ENCODE measurements at places on chromosomes 1 and 21.
A peak's percentile ranks its signal among the peaks of the same experiment; 100 is the strongest.

- no peaks in the 10 kb centered on the region for H3K27me3 ChIP-seq
- no peak for DNase-seq
- peaks cover 22% of the 10 kb centered on the region for H3K4me1 ChIP-seq
- no peaks in the 10 kb centered on the region for H3K36me3 ChIP-seq
- peak overlapping the region; percentile 72 for H3K4me3 ChIP-seq
Measured at GRCh38 chr1:26530895-26531598, 1.5 kb downstream of the RPS6KA1 start.

- peaks cover 14% of the 10 kb centered on the region for H3K36me3 ChIP-seq
- no peaks in the 10 kb centered on the region for H3K27me3 ChIP-seq
- no peak overlapping the region for H3K4me3 ChIP-seq
- DNase-seq: no peak
- no peak overlapping the region for H3K27ac ChIP-seq
Measured at GRCh38 chr1:15951341-15952153, 24.4 kb downstream of the ZBTB17 start.

- no peak overlapping the region for H3K27ac ChIP-seq
- H3K4me1 ChIP-seq: no peaks in the 10 kb centered on the region
- no peak overlapping the region for H3K4me3 ChIP-seq
- H3K27me3 ChIP-seq: no peaks in the 10 kb centered on the region
- no peaks in the 10 kb centered on the region for H3K36me3 ChIP-seq
- no peak for DNase-seq
Measured at GRCh38 chr1:218809625-218810024, 364.1 kb upstream of the LYPLAL1 start.

GRCh38 chr21:31923756-31924155 lies 50.9 kb downstream of the HUNK start:
- H3K36me3 ChIP-seq: peaks cover 20% of the 10 kb centered on the region
- no peak overlapping the region for H3K4me3 ChIP-seq
- no peaks in the 10 kb centered on the region for H3K27me3 ChIP-seq
- no peak for DNase-seq
- peaks cover 23% of the 10 kb centered on the region for H3K4me1 ChIP-seq

GRCh38 chr1:109240158-109241152 lies 8.9 kb upstream of the CELSR2 start:
- H3K27ac ChIP-seq: peak overlapping the region; percentile 50
- peaks cover 6% of the 10 kb centered on the region for H3K27me3 ChIP-seq
- peaks cover 11% of the 10 kb centered on the region for H3K36me3 ChIP-seq
- H3K4me3 ChIP-seq: no peak overlapping the region
- peaks cover 24% of the 10 kb centered on the region for H3K4me1 ChIP-seq

DNA sequence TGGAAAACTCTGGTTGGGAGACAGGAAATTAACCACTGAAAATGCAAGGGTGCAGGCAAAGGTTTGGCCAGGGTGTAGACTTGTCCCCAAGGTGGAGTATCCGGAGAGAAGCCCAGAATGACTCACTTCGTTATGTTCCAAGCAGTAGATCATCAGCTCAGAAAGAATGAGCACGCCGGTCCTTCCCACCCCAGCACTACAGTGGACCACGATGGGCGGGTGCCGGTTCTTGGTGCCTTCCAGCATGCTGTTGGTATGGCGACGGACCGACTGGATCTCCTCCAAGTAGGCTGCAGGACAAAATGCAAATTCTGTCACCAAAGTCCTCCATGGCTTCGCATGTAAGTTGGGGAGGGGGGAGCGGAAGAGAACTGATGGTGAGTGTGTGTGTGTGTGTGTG lies 83.4 kb downstream of the SMYD2 start:
- peaks cover 64% of the 10 kb centered on the region for H3K36me3 ChIP-seq
- no peak overlapping the region for H3K4me3 ChIP-seq
- H3K4me1 ChIP-seq: peaks cover 10% of the 10 kb centered on the region
- peak overlapping the region; percentile 59 for H3K27ac ChIP-seq
- DNase-seq: no peak

DNA sequence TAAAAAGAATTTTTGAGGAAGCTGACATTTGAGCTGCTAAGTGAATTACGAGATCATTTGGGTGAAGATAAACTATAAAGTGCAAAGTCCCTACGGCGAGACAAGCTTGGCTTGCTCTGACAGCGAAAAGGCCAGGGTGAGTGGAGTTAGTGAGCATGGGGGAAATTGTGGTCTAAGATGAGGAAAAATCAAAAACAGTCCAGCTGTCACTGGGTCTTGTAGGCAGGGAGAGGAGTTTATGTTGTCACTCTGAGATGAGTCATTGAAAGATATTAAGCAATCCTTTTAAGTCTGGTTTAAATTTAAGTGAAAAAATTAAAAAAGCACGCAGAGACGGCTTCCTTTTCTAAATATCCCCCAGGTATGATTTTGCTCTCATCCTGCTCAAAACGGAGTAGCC lies 601.9 kb downstream of the MRPL39 start:
- H3K27me3 ChIP-seq: no peaks in the 10 kb centered on the region
- H3K27ac ChIP-seq: no peak overlapping the region
- H3K4me3 ChIP-seq: no peak overlapping the region
- peaks cover 4% of the 10 kb centered on the region for H3K4me1 ChIP-seq

- no peaks in the 10 kb centered on the region for H3K27me3 ChIP-seq
- no peaks in the 10 kb centered on the region for H3K36me3 ChIP-seq
- peaks cover 33% of the 10 kb centered on the region for H3K4me1 ChIP-seq
- peak overlapping the region; percentile 75 for H3K27ac ChIP-seq
- no peak overlapping the region for H3K4me3 ChIP-seq
Measured at GRCh38 chr1:113534130-113534817, 144.0 kb downstream of the MAGI3 start.

GRCh38 chr1:176178316-176178715 lies 28.8 kb downstream of the COP1 start:
- peaks cover 19% of the 10 kb centered on the region for H3K36me3 ChIP-seq
- H3K27me3 ChIP-seq: no peaks in the 10 kb centered on the region
- peaks cover 2% of the 10 kb centered on the region for H3K4me1 ChIP-seq
- no peak overlapping the region for H3K4me3 ChIP-seq
- DNase-seq: no peak

DNA sequence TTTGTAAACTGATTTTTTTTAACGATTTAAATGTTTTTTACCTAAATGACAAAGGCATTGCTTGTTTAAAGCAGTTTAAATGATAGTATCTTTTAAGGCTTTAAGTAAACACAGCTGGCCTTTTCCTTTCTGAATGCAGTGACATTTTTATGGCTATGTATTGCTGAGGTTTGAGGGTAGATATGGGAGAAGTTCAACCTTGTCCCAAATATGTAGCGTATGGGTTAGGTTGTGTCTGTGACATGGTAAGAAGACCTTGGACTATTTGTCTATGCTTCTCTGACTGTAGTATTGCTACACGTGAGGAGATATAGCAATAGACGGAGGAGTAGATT lies 32.5 kb downstream of the PKNOX1 start:
- no peak overlapping the region for H3K4me3 ChIP-seq
- peaks cover 31% of the 10 kb centered on the region for H3K36me3 ChIP-seq
- no peak for DNase-seq
- H3K27ac ChIP-seq: peak overlapping the region; percentile 15
- peaks cover 11% of the 10 kb centered on the region for H3K4me1 ChIP-seq

GRCh38 chr21:36877741-36878140 lies 88.7 kb downstream of the HLCS start:
- no peaks in the 10 kb centered on the region for H3K27me3 ChIP-seq
- H3K4me3 ChIP-seq: no peak overlapping the region
- DNase-seq: no peak
- no peaks in the 10 kb centered on the region for H3K4me1 ChIP-seq

- DNase-seq: no peak
- H3K4me1 ChIP-seq: peaks cover 8% of the 10 kb centered on the region
- no peak overlapping the region for H3K4me3 ChIP-seq
- H3K27me3 ChIP-seq: no peaks in the 10 kb centered on the region
- H3K27ac ChIP-seq: no peak overlapping the region
- H3K36me3 ChIP-seq: peaks cover 77% of the 10 kb centered on the region
Measured at GRCh38 chr1:236862615-236863211, 67.6 kb downstream of the MTR start.

- no peak overlapping the region for H3K4me3 ChIP-seq
- peak overlapping the region; percentile 85 for H3K27ac ChIP-seq
- DNase-seq: no peak
- no peaks in the 10 kb centered on the region for H3K27me3 ChIP-seq
Measured at GRCh38 chr1:40825996-40826395, 36.2 kb downstream of the CITED4 start.

DNA sequence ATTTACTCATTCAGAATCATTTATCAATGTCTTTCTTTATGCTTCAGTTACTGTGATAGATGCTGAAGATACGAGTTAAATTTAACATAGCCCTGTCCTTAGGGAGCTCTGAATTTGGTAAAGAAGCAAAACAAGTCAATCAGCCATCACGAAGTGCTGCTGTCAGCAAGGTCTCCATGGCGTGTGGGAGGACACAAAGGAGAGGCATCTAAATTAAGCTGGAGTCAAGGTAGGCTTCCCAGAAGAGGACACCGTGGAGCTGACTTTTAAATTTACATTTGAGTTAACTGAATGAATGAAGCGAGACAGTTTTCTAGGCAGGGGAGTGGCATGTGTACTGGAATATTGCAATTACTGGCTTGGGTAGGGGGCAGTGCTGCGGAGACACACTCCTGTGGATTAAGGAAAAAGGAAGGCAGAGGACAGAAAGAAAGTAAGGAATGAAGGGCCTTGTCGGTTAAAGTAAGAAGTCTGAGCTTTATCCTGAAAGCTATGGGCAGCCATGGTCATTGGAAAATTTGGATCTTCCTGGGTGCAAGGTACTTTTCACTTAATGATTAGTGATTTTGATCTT lies 41.3 kb upstream of the C1orf87 start:
- no peak overlapping the region for H3K27ac ChIP-seq
- no peak for DNase-seq
- peaks cover 37% of the 10 kb centered on the region for H3K27me3 ChIP-seq
- no peak overlapping the region for H3K4me3 ChIP-seq

- H3K36me3 ChIP-seq: no peaks in the 10 kb centered on the region
- H3K27ac ChIP-seq: no peak overlapping the region
- H3K4me3 ChIP-seq: no peak overlapping the region
- no peak for DNase-seq
- no peaks in the 10 kb centered on the region for H3K27me3 ChIP-seq
Measured at GRCh38 chr1:196259316-196259715, 348.9 kb downstream of the KCNT2 start.

GRCh38 chr1:111620441-111620971 lies 917 bp downstream of the RAP1A start:
- H3K27ac ChIP-seq: peak overlapping the region; percentile 51
- peaks cover 24% of the 10 kb centered on the region for H3K4me1 ChIP-seq
- H3K36me3 ChIP-seq: no peaks in the 10 kb centered on the region
- peak overlapping the region; percentile 74 for H3K4me3 ChIP-seq

GRCh38 chr1:213070406-213070805 lies 19.4 kb downstream of the RPS6KC1 start:
- peaks cover 5% of the 10 kb centered on the region for H3K4me1 ChIP-seq
- H3K27me3 ChIP-seq: no peaks in the 10 kb centered on the region
- H3K36me3 ChIP-seq: peaks cover 5% of the 10 kb centered on the region
- H3K27ac ChIP-seq: no peak overlapping the region
- H3K4me3 ChIP-seq: no peak overlapping the region

- H3K27me3 ChIP-seq: peaks cover 5% of the 10 kb centered on the region
- no peaks in the 10 kb centered on the region for H3K4me1 ChIP-seq
- H3K27ac ChIP-seq: no peak overlapping the region
- DNase-seq: no peak
Measured at GRCh38 chr1:95627244-95627643, 393.2 kb downstream of the RWDD3 start.

DNA sequence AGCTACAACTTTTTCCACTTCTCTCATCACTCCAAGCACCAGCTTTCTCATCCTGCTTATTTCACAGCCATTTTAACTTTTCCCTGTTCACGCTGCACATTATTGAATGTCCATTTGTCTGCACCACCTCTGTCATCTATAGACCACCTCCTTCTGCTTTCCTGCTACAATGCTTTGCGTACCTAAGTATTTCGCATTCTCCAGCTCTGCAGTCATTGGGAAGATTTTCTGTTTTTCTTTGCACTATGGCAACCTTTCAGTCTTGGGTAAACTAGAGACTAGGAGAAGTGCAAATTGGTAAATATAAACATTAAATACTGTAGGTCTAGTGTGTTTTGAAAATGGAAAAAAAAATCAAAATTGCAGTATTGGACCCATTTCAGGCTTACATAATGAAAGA lies 835 bp downstream of the CCDC30 start:
- DNase-seq: no peak
- peaks cover 17% of the 10 kb centered on the region for H3K4me1 ChIP-seq
- peak overlapping the region; percentile 62 for H3K27ac ChIP-seq
- H3K27me3 ChIP-seq: no peaks in the 10 kb centered on the region
- H3K36me3 ChIP-seq: peaks cover 7% of the 10 kb centered on the region
- H3K4me3 ChIP-seq: peak overlapping the region; percentile 83

DNA sequence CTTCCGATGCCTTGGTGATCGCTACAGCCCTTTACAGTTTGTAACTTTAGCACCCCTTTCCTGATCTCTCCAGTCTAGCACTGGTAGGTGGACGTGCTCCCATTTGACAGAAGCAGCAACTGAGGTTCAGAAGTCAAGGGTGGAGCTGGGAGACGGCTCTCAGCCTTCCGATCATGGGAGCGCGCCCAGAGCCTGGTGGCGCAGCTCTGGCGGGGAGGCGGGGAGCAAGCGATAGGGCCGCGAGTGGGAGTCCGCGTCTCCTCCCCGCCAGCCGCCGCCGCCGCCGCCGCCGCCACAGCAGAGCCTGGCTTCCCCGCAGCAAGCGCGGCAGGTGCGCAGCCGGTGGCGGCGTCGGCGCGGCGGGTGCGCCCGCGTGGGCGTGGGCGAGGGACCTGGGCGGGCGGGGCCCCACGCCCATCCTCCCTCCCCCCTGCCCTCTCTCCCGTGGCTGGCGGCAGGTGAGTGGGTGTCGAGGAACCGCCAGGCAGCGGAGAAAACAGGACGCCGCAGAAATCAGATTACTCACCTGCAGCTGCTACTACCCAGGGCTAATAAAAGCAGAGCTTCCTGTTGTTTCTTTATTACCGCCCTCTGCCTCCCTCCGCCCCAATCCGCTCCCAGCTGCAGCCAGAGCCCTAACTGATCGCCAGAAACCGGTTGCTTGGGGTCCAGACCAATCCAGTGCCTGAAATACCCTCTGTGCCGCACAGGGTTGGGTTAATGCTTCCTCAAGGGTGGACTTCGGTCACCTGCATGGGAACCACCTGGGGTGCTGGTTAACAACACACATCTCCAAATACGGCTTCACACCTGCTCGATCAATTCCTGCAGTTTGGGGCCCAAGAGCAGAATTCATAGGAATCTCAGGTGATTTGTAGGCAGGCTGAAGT lies 60.2 kb upstream of the ID3 start:
- no peak for DNase-seq
- H3K4me1 ChIP-seq: peaks cover 8% of the 10 kb centered on the region
- no peaks in the 10 kb centered on the region for H3K36me3 ChIP-seq
- H3K27me3 ChIP-seq: peaks cover 24% of the 10 kb centered on the region
- peak overlapping the region; percentile 65 for H3K4me3 ChIP-seq

DNA sequence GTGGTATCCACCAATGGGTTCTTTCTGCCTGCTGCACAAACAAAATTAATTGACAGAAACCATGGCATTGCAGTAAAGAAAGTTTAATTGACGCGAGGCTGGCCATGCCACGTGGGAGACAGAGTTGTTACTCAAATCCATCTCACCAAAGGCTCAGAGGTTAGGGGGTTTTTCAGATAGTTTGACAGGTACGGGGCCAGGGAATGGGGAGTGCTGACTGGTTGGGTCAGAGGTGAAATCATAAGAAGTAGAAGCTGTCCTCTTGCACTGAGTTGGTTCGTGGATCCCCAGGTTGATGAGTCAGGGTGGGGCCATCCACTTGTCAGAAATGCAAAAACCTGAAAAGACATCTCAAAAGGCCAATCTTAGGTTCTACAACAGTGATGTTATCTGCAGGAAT lies 941 bp upstream of the TBCE start:
- peaks cover 3% of the 10 kb centered on the region for H3K36me3 ChIP-seq
- H3K4me1 ChIP-seq: peaks cover 24% of the 10 kb centered on the region
- peak overlapping the region; percentile 31 for H3K4me3 ChIP-seq
- peak overlapping the region; percentile 98 for H3K27ac ChIP-seq

GRCh38 chr1:30920827-30921226 lies 12.3 kb upstream of the SDC3 start:
- DNase-seq: no peak
- peaks cover 19% of the 10 kb centered on the region for H3K4me1 ChIP-seq
- H3K36me3 ChIP-seq: no peaks in the 10 kb centered on the region
- no peaks in the 10 kb centered on the region for H3K27me3 ChIP-seq
- no peak overlapping the region for H3K4me3 ChIP-seq
